ENCODE measurements at places on chromosomes 5 and 9. TPM values are rescaled to one million over a fixed set of nuclear protein-coding genes. Genes with fewer than 3 reads are reported as not detected.

DNA sequence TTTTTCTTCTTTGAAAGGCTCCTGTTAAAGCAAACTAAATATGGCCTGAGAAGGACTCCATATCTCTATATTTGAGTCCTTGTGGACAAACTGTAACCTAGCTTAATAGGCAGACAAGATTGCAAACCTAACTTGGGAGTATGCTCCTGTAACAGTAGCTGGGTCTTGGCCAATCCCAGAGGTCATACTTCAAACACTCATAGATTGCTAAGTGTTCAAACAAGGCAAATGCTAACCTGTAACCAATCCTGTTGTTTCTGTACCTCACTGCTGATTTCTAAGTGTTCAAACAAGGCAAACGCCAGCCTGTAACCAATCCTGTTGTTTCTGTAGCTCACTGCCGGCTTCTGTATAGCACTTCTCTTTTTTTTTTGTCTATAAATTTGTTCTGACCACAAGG lies 50.6 kb upstream of the CLK4 start:
- DNase-seq = no peak

GRCh38 chr5:21646469-21646868 lies 1206.7 kb downstream of the CDH12 start:
- no peak for DNase-seq

GRCh38 chr5:157892974-157893373 lies 34.0 kb upstream of the CLINT1 start:
- no peak for DNase-seq

GRCh38 chr5:45795458-45795857 lies 99.3 kb upstream of the HCN1 start:
- DNase-seq = no peak

DNA sequence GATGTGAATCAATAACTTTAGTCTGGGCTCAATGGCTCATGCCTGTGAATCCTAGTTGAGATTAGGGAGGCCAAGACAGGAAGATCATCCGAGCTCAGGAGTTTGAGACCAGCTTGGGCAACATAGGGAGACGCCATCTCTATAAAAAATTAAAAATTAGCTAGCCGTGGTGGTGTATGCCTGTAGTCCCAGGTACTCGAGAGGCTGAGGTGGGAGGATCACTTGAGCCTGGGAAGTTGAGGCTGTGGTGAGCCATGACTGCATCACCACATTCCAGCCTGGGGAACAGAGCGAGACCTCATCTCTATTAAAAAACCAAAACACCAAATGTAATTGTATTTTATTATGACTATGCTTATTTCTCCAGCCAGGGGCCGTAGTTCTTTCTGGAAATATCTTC lies 69.6 kb upstream of the NR5A1 start:
- DNase-seq = no peak

DNA sequence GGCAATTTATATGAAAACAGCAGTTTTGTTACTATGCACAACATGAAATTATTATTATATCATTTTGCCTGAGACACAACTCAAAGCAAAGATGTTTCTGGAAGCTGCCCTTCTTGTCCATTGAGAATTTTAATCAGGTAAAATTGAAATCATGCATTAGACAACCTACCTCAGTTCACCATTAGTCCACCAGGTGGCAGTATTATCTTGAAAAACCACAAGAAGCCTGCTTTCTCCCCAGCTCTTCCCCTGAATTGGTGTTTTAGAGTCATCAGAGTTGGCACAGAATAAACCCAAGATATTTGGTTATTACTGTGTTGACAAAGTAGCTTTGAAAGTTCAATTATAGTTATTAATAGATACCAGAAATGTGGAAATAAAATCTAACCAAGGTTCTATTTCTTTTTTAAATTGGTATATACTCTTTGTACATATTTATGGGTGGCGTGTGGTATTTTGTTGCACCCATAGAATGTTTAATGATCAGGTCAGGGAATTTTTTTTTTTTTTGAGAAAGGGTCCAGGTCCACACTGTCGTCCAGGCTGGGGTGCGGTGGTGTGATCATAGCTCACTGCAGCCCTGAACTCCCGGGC lies 25.7 kb downstream of the UTP15 start:
- DNase-seq = no peak

DNA sequence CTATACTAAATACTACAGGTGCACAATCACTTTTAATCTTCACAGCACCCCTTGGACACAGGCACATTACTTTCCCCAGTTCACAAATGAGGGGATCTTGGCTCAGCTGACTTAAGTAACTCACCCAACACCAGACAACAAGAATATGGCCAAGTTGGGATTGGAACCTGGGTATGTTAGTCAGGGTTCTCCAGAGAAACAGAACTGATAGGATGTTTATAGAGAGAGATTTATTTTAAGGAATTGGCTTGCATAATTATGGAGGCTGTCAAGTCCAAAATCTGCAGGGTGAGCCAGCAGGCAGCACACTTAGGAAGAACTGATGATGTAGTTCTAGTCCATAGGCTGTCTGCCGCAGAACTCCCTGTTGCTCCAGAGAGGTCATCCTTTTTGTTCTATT lies 312.9 kb downstream of the MAN2A1 start:
- DNase-seq = no peak

DNA sequence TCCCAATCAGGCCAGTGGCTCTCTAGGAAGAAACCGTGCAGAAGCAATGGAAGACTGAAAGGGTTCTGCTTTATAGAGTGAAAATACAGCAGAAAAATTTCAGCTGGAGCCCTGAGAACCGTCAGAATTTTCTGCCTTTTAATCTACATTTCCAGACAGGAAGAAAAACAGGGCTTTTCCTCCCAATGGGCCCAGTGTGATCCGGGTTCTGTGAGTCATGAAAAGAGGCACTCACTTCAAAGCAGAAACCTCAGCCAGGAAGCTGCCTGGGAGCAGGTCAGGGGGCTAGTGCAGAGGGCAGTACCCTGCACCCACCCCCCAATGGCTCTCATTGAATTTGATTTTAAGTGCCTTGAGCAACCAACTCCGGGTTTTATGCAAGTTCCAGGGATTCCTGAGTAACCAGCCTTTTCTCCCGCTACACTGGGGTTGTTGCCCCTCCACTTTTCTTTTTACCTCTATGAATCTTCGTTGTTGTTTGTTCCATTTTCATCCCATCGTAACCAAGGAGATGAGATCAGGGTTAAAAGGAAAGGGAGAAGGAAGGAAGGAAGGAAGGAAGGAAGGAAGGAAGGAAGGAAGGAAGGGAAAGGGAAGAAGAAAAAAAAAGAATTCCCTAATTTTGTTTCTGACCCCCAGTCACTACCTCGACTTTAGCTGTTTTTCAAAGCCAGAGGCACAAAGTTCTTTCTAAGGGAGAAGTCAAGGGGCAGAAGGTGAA lies 1.3 kb downstream of the BARHL1 start:
- no peak for DNase-seq

DNA sequence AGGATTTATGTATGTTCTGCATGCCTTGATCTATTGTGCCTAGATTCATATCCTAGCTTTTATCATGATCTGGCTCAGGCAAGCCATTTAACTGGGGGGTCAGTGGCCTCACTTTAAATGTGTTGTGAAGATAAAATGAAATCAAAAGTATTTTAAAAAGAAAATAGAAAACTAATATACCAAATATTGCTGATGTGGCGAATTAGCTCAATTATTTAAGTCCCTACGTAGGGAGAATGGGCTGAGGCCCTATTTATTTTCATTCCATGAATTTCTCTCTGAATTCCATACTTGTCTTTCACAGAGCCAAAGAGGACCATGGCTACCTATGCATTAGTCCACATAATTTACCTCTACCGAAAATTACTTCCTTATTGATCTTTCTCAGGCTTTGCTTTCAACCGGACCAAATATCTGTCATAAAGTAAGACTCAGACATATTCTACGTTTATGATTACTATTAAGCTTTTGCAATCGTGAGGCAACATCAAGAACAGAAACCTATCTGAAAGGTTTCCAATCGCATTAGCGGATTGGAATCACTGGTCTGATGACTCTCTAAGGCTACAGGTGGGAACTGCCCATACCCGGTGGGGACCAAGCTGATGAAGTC lies 1.7 kb downstream of the MBLAC2 start:
- DNase-seq = no peak

DNA sequence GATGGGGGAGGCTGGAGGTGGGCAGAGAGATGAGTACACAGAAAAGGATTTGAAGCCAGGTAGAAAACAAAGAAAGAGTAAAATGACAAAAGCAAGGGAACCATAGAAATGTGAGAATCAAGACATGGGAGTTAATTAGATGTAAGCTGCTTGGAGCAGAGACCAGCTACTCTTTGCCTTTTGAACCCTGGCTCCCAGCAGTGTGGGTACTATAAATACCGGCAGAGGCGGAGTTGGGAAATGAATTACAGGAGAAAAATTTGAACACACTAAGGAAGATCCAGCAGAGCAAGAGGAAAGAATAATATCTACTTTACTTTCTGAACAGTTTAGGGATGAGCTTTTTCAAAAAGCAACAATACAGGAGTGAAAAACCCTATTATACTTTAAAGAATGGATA lies 36.5 kb downstream of the KIF24 start:
- no peak for DNase-seq

DNA sequence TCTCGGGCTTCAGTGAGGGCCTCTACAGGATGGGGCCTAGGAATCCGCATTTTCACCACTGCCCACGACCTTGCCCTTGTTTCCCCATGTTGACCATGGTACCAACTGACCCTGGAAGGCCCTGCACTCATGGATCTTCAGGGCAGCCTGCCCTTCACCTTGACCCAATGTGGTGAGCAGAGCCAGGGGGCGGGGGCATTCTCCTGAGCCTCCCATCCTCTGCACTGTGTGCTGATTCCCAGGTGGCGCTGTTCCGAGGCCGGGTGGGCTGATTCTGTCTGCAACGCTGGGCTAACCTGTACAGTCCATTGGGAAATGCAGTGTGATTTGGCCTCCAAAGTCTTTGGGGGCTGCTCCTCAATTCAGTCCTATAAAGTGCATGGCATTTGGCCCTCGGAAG lies 68.7 kb downstream of the SHB start:
- no peak for DNase-seq

GRCh38 chr9:33230756-33231622 lies 9.0 kb upstream of the SPINK4 start:
- no peak for DNase-seq

DNA sequence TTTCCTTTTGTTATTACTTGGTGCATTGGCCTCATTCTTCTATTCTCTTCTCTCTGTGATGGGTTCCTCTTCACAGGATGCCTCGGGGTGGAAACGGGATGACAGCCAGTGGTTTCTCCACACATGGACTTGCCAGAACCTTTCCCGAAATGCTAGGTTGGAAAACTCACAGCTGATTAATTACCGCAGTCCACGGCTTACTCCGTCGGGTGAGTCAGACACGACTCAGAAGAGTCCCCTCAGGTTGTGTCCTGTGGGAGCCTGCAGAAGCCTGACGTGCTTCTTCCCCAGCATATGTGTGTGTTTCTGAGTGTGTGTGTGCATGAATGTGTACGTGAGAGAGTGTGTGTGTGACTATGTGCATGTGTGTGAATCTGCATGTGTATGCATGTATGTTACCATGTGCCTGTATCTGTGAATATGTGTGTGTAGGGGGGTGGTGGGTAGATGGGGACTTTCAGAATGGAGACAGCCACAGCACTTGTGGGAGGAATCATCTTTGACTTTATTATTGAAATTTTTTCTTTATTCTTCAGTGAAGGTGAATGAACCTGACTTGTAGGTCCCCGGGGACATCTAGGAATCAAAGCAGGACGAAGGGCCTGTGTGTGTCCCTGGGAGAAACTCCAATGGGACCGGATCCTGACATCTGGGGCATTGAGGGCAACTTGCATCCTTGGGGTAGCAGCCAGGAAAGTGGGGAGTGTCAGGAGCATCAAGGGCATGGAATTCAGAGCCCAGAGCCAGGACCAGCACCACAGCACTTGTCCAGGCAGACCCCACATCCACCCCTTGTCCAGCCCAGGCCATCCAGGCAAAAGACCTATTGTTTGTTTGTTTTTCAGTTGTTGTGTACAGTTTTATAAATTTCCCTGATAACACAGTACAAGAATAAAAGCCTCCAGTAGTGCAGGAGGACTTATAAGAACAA lies 21.9 kb upstream of the MED10 start:
- DNase-seq = no peak

DNA sequence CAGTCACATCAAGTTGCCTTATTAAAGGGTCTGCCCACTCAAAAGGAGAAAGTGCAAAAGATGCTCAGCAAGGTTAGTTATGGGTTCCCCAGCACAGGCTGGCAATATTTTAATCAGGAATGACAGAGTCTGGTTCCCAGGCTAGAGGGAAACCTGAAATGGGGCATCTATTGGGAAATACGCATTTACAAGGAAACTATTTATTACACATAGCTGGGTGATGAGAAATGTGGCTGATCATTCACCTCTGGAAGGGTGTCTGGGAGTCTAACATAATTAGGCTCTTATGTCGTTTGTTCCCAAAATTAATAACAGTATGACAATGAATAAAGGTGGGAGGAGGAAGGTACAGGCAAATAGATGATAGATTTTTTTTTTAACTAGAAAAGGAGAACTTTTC lies 314.7 kb downstream of the ENC1 start:
- no peak for DNase-seq

DNA sequence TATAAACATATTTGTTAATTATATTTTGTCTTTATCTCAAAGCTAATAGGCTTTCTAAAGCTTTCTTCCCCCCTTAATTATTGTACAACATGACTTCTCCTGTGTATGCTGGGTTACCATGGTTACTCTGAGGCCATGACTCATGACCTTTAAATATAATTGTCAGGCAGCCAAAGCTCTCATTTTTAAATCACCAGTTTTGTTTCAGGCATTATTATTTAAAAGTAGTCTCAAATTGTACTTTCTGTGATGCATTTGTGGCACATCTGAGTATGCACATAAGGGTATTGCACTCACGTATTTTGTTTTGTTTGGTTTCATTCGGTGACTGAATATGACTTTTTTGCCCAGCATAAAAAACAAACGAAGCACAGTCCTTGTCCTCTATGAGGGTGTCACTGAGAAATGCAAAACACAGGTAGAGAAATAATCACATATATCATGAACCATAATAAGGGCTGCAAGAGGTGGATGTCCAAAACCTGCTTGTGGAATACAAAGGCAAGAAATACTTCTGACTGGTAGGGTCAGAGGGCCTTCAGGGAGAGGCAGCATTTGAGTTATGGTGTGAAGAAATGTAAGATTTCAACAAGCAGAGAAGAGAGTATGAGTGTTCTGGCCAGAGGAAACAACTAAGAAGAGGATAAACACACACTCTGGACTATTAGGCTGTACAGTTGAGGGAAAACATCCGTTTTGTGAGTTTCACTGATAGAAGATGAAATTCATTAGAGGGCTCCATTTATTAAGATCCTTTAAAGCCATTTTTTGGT lies 2.1 kb downstream of the CCDC192 start:
- DNase-seq = no peak

DNA sequence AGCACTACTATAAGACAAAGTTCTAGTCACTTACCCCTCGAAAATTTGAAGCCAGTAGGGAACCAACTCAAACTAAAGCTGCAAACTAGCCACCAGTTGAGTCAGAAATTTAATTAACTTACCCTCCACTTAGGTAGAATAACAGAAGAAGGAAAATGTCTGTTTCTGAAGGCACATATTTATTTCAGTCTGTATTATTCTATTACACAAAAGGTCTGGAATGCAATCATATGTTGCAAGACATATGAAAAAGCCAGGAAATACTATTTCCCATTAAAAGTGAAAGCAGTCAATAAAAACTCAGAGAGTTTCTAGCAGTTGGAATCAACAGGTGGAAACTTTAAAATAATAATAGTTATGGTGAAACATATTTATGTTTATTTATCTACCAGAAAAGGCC lies 79.2 kb upstream of the SLCO4C1 start:
- DNase-seq = no peak

Gene ATG12
- 29.9 TPM for total RNA-seq

Gene CCDC180
- total RNA-seq = not detected

Gene FCN2
- not detected for total RNA-seq

Gene WDR31
- total RNA-seq = 1.7 TPM

Gene TMEM215
- total RNA-seq = not detected

Gene SLC6A18
- not detected for total RNA-seq

Gene NR5A1
- total RNA-seq = not detected

Measured in esophagus squamous epithelium (tissue), 5 donors.